ENCODE measurements at places on chromosomes 16 and 17.

DNA sequence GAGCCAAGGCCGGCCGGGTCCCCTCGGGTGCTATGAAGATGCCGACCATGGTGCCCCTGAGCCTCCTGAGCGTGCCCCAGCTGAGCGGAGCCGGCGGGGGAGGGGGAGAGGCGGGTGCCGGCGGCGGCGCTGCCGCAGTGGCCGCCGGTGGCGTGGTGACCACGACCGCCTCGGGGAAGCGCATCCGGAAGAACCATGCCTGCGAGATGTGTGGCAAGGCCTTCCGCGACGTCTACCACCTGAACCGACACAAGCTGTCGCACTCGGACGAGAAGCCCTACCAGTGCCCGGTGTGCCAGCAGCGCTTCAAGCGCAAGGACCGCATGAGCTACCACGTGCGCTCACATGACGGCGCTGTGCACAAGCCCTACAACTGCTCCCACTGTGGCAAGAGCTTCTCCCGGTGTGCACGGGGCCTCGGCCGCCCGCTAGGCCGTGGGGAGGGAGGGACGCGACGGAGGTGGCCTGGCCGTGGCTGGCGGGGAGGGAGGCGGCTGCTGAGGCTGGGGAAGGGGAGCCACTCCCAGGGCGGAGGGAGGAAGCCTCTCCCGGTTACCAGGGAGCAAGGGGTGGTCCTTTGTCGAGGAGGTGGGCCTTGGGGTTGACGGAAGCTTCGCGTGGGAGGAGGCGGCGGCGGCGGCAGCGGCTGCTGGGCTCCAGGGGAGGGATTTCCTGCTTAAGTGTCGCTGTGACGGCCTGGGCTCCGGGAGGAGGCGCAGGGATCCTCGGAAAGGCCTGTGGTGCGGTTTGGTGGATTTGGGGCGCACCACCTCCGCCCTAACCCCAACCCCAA, 1.3 kb downstream of the MAZ start:
- DNase-seq = peak; percentile 70

DNA sequence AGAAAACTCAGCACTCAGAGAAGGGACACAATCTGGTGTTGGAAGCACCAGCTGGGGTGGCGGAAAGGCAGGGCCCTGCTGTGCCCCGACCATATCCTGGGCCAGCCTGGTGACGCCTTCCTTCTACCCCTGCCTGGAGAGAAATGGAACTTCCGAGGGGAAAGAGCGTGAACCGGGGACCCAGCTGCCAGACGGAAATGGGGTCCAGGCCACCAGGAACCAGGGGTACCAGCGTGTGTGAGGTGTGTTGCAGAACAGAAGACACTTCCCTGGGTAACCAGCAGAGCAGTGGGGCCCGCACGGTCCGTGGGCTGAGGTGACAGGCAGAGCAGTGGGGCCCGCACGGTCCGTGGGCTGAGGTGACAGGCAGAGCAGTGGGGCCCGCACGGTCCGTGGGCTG, 6.8 kb downstream of the RAB40B start:
- DNase-seq = no peak

DNA sequence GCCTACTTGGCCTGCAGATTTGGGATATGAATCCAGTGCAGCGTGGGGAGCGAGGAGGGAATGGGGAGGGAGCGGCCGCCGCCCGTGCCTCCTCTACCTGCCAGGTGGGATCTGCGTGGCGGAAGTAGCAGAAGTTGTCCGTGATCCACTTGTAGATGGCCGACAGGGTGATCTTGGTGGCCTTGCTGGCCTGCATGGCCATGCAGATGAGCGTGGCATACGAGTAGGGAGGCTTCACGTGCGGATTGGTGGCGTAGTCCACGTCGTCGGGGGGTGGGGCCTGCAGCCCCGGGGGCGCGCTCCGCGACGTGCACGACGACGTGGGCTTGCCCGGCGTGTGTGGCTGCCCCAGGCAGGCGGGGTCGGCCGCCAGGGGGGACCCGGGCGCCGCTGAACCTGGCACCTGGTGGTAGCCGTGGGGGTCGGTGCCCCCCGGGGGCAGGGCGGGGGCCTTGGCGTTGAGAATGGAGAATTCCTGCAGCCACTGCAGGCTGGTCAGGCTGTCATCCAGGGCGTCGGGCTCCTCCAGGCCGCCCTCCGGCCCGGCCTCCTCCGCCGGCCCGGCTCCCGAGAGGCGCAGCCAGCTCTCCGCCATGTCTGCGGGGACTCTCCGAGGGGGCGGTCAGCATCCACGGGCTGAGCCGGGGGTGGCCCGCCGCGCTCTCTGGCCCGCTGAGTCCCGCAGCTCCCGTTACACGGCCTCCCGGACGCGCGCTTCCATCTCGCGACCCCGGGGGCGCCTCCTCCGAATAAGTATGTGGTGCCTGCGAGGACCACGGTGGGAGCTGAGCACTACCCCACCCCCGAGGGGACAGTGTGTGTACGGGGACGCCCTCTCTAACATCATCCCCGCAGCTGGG, 1.0 kb downstream of the FOXJ1 start:
- no peak for DNase-seq

GRCh38 chr17:33515974-33516373, 222.9 kb upstream of the ASIC2 start:
- no peak for DNase-seq

DNA sequence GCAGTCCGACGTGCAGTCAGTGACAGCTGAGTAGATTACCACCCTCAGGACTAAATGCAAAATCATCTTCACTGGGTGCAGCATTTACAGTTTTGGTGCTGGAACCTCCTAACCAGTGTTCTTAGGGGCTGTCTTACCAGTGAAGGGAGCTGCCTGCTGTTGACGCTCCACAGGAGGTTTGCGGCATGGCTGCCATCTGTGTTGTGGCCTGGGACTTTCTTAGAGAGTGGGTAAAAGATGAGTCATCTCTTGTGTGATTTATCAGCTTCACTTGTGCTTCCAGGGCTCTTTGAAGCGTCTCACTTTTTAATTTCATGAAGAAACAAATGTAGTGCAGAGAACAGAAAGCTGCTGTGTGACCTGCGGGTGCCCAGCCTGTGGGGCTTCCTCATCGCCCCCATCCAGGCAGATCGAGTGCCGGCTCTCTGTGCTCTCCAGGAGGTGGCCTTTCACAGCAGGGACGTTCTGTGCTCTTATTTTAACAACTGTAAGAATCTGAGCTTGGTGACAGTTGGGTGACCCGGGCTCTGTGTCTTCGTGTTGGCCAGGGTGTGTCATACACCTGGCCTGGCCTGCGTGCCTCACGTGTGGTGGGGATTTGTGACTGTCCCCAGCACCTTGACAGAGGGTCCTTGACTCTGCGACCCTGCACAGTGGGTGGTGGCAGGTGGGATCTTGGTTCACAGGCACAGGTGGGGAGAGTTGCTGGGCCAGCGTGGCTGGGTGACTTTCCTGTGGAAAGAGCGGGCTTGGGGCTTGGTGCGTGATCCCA, 24.3 kb upstream of the ZNF750 start:
- peak; percentile 73 for DNase-seq

GRCh38 chr17:64783031-64783461, 120.9 kb upstream of the SMURF2 start:
- no peak for DNase-seq

DNA sequence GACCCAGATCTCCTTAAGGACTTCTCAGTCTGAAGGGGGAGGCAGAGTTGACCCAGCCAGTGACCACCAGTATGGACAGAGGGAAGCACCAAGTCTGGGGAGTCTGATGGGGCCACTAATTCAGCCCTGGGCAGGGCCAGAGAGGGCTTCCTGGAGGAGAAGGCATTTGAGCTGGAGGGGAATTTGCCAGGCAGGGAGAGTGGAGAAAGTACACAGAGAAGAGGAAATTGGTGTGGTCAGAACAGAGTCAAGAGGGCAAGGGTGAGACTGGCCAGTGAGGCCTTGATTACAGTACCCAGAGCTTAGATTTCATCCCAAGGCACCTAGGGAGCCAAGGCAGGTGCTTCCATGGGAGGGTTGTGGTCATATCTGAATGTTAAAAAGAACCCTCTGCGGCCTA, 36.3 kb downstream of the MYO15A start:
- no peak for DNase-seq

DNA sequence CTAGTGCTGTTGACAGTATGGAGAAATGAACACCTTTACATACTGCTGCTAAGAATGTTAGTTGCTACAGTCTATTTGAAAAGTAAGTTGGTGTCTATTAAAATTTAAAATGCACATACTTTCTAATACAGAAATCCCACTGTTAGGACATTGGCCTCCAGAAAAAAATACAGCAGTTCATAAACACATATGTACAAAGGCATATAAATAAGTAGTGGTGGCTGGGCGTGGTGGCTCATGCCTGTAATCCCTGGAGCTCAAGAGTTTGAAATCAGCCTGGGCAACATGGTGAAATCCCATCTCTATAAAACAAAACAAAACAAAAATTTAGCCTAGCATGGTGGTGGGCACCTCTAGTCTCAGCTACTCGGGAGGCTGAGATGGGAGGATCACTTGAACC, 13.1 kb downstream of the DCAF7 start:
- DNase-seq = no peak

DNA sequence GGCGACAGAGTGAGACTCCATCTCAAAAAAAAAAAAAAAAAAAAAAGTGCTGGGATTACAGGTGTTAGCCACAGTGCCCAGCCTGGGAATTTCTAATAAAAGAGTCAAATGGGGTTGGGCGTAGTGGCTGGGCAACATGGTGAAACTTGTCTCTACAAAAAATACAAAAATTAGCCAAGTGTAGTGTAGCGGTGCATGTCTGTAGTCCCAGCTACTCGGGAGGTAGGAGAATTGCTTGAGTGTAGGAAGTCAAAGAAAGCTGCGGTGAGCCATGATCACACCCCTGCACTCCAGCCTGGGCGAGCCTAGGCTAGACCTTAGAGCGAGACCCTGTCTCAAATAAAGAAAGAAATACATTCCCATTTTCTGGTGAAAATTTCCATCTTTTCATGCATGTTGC, 2.4 kb upstream of the UTS2R start:
- no peak for DNase-seq
